ENCODE measurements at places on chromosomes 6 and 20.

DNA sequence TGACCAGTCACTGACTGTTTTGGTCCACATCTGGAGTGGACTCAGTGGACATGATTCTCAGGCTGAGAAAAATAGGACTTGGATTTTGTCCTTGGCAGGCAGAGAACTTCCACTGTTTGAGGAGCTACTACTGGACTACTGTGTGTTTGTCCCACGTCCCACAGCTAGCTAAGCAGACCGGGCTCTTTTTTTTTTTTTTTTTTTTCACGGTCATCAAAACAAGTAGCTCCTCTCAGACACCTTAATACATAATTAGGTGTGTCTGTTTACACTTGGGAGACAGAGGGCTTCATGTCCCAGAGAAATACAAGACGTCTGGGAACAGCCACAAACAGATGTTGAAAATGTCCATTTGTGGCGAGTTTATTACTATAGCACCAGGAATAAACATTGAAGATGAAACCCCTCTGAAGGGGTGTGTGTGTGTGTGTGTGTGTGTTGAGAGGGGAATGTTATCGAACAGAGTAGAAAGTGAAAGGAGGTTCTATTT is 155.0 kb upstream of the SUPT3H start:
- DNase-seq = no peak

DNA sequence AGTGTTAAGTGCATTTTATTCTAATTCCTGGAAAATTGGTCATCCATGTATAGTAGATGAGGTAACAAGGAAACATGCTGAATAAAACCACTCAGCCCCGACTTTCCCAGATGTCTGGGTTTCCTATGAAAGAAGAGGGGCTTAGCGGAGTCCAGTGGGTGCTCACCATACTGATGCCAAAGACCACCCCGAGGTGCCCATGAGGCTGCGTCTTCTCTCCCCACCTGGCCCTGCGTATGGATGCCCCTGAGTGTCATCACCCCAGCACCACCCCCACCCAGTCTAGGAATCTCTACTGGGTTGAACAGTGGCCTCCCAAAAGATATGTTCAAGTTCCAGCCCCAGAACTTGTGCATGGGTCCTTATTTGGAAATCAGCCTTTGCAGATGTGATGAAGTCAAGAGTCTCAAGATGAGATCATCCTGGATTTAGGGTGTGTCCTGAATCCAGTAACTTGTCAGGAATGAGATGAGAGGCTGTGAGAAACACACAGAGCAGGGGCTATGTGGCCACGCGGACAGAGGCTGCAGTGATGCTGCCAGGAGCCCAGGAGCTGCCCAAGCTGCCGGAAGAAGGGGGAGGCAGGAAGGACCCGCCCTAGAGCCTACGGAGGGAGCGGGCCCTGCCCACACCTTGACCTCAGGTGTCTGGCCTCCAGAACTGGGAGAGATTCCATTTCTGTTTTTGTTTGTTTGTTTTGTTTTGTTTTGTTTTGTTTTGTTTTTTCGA is 124.6 kb upstream of the CDH4 start:
- DNase-seq = no peak

- no peak for DNase-seq
These were observed 33.2 kb downstream of the BEND6 start for GRCh38 chr6:56988145-56988544.

- DNase-seq = peak; percentile 76
These were observed 21.9 kb upstream of the CHMP4B start for GRCh38 chr20:33789109-33789857.

- no peak for DNase-seq
These were observed 4.2 kb downstream of the AHI1 start for GRCh38 chr6:135493218-135493961.

- no peak for DNase-seq
These were observed 22.2 kb downstream of the RIN2 start for GRCh38 chr20:19780261-19780660.

GRCh38 chr20:10132387-10132786 is 86.2 kb upstream of the SNAP25 start:
- DNase-seq = no peak

DNA sequence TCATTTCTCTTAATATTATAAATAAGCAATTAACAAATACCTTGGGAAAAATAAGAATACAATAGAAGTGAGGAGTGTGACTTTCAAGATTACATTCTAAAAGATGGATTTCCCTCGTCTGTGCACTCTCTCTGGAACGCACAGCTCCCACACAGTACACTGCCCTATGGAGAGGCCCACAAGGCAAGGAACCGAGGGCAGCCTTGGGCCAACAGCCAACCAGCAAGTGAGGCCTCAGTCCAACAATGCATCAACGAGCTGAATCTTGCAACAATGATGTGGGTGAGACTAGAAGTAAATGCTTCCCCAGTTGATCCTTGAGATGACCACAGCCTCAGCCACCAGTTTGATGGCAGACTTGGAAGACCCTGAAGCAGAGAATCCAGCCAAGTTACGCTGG is 34.5 kb upstream of the AVP start:
- DNase-seq = no peak

- peak; percentile 57 for DNase-seq
These were observed 13.6 kb downstream of the LRRC73 start for GRCh38 chr6:43496370-43497128.

DNA sequence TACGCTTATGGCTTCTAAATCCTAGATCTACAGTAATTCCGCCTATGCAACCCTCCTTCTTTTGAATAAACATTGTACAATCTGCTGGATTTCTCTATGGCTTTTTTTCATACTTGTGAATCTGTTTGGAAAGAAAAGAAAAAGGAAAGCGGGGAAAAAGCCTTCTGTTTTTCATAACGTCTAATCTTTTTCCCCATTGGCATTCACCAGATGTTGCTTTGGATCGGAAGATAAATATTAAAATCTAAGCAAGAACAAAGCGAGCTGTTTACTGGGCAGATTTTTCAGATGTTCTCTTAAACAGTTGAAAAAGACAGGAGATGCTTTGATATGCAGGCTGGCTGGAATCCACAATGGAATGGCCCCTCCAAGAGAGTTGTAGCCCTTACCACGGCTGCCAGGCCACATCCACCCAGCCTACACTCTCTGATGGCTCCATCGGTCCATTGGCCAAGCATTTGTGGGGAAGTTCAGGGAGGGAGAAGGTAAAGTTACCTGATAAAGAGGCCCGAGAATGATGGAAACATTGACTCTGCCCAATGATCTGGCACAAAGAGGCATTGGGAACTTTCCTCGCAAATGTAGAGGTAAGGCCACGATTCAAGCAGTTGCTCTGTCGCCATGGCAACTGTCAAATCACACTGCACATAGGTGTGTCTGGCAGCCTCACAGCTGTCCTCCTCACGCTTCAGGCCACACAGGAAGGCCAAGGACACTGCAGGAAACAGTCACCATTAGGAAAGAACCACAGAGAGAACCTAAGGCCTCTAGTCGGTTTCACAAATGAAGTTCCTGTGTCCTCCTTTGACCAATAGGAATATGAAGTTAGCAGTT is 70.3 kb downstream of the PKHD1 start:
- no peak for DNase-seq

DNA sequence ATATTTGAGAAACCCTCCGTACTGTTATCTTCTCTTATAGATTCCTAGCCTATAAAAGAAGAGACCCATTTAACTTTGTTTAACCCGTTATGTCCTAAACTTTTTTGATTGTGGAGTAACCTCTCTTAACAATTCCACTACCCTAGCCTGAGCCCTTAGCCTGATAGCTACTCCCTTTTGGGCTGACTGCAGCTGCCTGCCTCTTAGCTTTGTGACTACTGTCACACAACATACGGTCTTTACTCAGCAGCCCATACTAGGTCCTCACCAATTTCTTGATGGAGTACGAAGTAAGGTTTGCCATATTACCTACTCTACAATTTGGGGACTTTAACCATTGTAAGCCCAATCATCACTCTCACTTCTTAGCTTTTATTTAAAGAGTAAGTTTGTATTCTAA is 72.7 kb downstream of the QRSL1 start:
- DNase-seq = no peak

GRCh38 chr6:83824388-83824801 is 28.8 kb upstream of the RIPPLY2 start:
- no peak for DNase-seq

DNA sequence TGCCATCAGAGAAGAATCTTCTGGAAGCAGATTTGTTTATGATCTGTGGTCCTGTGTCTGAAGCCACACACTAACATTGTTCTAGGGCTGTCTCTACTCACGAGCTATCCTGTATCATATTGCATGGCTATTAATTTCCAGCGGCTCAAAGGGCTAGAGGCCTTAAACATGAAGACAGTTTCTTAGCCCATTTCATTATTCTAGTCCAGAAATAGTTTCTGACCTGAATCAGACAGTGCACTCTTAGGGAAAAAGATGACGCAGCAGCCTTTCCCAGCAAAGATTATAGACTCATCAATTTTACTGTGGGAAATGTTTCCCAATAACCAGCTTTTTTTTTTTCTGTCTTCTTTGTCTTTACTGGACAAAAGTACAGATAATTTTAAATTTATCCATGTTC is 105.3 kb upstream of the SUPT3H start:
- DNase-seq = no peak

Data from amniotic stem cell (primary cell).